ENCODE measurements at places on chromosomes 11 and 22. TPM values are rescaled to one million over a fixed set of nuclear protein-coding genes. Genes with fewer than 3 reads are reported as not detected.

Gene EMSY
- total RNA-seq: 9.6 TPM

Gene FOLR2
- 0.24 TPM for total RNA-seq

Gene OR52E8
- total RNA-seq: not detected

Gene PTGDR2
- 0.12 TPM for total RNA-seq

Gene CLNS1A
- 106 TPM for total RNA-seq

Gene MMP27
- not detected for total RNA-seq

Gene ACR
- total RNA-seq: 0.40 TPM

Gene LINC01488
- total RNA-seq: not detected

Gene LMO1
- total RNA-seq: not detected

Gene SYT9
- total RNA-seq: not detected

Gene SPA17
- 6.8 TPM for total RNA-seq

Gene PLAAT5
- total RNA-seq: 0.16 TPM

Gene FOSL1
- 28.9 TPM for total RNA-seq

Gene VWA5A
- total RNA-seq: 9.6 TPM

Gene PATE4
- total RNA-seq: not detected

Gene VSTM5
- 0.16 TPM for total RNA-seq

Gene MAJIN
- total RNA-seq: not detected

Gene GRK3
- total RNA-seq: 7.5 TPM

Gene TENM4
- 21.8 TPM for total RNA-seq

Gene MRGPRX4
- not detected for total RNA-seq

Gene NPAS4
- not detected for total RNA-seq

Gene C22orf42
- not detected for total RNA-seq

Gene RELA
- total RNA-seq: 50.3 TPM

Gene JHY
- total RNA-seq: 1.6 TPM

Gene INSC
- 0.12 TPM for total RNA-seq

Gene OR5AL1
- total RNA-seq: not detected

Gene SYT8
- total RNA-seq: 22.4 TPM

Gene GGTLC2
- total RNA-seq: not detected

Data from esophagus mucosa (tissue), 1 donor.